ENCODE measurements at places on chromosomes 12 and 14. TPM values are rescaled to one million over a fixed set of nuclear protein-coding genes. Genes with fewer than 3 reads are reported as not detected.

DNA sequence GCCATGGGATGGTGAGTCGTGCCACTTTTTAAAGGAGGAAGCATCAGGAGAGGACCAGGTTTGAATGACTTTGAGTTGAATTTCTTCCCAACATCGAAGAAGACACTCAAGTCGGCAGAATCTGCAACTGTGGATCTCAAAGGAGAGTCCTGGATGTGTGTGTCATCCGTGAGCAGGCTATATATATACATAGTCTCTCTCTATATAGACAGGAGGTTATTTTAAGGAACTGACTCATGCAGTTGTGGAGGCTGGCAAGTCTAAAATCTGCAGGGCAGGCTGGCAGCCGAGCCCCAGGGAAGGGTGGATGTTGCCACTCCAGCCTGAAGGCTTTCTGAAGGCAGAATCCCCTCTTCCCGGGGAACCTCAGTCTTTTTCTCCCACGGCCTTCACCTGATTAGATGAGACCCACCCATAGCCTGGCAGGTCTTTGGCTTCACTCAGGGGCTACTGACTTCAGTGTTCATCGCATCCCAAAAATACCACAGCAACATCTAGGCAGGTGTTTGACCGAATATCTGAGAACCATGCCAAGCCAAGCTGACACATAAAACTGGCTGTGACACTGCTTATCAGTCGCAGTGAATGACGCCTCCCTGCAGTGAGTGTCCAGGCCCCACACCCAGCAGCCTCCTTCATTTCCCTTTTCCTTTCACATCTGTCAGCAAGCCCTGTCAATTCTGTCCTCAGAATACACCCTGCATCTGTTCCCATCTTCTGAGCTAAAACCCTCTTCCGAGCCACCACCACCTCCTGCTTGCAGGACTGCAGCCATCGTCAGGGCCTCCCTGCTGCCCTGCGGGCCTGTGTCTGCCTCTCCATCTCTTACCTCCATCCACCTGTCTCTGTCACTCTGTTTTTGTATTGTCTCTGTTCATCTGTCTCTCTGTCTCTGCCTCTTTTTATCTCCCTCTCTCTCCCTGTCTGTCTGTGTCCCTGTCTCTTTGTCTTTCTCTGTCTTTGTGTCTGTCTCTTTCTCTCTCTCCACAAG, 54.0 kb downstream of the ZNF664 start:
- H3K4me3 ChIP-seq = no peak overlapping the region
- no peaks in the 10 kb centered on the region for H3K4me1 ChIP-seq
- H3K27ac ChIP-seq = no peak overlapping the region
- H3K36me3 ChIP-seq = no peaks in the 10 kb centered on the region
- H3K27me3 ChIP-seq = no peaks in the 10 kb centered on the region
- DNase-seq = no peak

DNA sequence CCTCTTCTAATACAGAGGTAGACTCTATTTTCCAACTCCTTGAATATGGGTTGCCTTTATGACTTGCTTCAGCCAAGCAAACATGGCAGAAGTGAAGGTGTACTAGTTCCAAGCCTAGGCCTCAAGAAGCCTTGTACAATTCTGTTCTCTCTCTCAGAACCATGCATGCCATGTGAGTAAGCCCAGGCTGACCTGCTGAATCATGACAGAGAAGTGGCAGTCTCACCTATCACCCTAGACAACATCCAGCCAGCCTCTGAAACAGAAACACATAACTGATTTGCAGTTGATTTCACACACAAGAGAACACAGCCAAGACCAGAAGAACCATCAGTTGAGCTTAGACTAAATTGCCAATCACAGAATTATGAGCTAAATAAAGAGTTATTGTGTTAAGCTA, 157.2 kb downstream of the GARIN6 start:
- H3K4me3 ChIP-seq = no peak overlapping the region
- H3K4me1 ChIP-seq = no peaks in the 10 kb centered on the region
- no peak overlapping the region for H3K27ac ChIP-seq
- no peak for DNase-seq
- H3K27me3 ChIP-seq = no peaks in the 10 kb centered on the region

DNA sequence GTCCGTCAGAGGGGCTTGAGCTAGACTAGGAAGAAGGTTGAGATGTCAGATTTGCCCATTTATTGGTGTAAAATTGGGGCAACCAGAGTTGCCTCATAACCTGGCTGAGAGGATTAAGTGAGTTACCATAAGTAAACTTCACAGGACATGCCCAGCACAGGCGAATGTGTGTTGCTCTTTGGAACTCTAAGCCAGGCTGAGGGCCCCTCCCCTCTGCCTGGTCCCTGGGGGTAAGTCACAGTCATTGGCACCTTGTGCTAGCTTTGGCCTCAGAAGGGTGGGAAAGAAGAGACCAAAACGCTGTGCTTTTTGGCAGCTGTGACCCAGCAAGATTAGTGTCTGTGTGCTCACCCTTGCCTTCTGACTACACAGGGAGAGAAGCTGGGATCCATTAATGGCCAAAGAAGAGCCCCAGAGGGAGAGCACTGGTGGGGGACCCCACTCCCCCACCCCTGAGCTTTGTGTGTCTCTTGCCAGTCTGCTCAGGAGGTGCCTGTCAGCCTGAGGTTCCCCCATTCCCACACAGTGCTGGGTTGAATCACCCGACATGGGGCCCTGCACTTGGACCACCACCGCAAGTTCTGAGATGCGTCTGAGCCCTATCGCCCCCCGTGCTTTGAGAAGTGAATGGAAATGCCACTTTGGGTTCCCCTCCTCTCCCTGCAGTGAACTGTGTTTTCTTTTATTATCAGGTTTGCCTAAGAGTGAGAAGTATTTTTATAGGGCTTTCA, 74.1 kb downstream of the CACNA1C start:
- H3K27ac ChIP-seq = no peak overlapping the region
- no peak for DNase-seq
- no peaks in the 10 kb centered on the region for H3K36me3 ChIP-seq
- H3K27me3 ChIP-seq = peaks cover 2% of the 10 kb centered on the region

- H3K4me1 ChIP-seq = no peaks in the 10 kb centered on the region
- H3K27me3 ChIP-seq = peaks cover 5% of the 10 kb centered on the region
- DNase-seq = no peak
- H3K27ac ChIP-seq = no peak overlapping the region
These were observed 89.7 kb downstream of the FGD4 start for GRCh38 chr12:32489070-32489469.

Gene CEBPE
- total RNA-seq = 0.19 TPM

Gene EML5
- 6.2 TPM for total RNA-seq
